LHCN-M2 (cell line): ENCODE measurements at places on chromosomes 4 and X.

GRCh38 chr4:10077076-10077475 is 39.5 kb downstream of the WDR1 start:
- no peak for DNase-seq

GRCh38 chr4:4226606-4227438 is at the start of gene OTOP1:
Gene OTOP1, minus strand, starts transcription at chr4:4226929. Its CDS starts 65 bp downstream, at chr4:4226864.
- DNase-seq: no peak

DNA sequence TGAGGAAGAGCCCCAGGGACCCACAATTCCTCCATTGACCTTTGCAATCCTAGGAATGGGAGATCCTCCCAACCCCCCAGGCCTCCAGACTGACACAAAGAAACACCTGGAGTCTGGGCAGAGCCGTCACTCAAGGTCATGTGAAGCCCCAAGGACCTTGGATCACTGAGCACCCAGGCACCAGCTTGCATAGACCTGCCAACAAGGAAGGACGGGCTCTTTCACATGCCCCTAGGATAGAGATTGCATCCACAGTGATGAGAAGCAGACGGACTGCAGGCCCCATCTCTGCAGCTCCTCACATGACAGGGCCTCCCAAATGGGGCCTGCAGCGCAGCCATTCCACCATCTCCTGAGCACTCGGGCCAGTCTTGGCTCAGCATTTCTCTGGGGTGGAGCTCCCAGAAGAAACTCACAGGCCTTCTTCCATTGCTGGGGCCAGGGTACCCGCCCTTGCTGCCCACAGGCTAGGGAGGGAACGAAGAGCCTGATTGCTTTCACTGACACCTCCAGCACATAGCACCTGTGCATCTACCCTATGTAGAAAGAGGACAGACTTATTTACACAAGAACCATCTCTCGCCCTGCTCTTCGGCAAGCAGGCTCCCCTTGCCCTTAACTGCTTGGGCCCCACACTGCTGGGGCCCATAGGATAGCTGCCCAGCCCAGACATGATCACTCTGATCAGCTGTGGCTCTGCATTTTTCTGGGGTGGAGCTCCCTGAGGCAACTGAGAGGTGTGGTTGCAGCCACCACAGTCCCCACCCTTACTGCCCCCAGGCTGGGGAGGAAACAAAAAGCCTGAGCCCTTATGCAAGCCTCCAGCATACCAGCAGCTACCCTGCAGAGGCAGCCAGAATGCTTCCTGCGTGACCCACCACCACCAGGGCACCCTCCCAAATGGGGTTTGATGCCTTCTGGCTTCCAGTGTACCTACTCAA is 185.7 kb upstream of the ZCCHC13 start:
- DNase-seq: no peak

- no peak for DNase-seq
Observed at GRCh38 chr4:22021106-22021505, 72.5 kb upstream of the KCNIP4 start.

GRCh38 chr4:24932515-24933225 is 19.8 kb upstream of the CCDC149 start:
- DNase-seq: no peak
